Dermis microvascular lymphatic vessel endothelial cell (primary cell): ENCODE measurements at places on chromosomes 3 and 15.

DNA sequence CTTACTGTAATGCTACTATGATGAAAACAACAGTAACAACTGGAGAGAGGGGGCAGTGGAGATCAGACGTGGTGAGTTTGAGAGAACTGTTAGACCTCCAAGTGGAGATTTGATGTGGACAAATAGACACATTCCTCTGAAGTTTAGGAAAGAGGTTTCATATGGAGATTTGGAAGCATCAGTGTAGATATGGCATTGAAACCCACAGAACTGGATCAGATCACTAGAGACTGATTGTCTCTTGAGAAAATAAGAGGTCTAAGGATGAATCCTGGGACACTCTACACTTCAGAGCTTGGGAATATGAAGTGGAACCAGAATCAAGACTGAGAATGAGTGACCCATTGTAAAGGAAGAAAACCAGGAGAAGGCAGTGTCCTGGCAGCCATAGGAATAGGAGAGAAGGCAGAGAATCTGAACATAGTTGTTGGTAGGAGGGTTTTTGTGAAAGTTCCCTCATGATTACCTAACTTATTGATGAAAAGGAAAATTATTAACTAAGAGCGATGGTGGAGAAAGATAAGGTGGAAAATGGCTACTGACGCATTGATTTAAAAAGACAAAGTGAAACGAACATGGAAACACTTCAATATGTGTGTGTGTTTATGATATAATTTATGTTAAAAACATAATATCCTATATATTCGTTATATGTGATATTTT, 29.7 kb upstream of the PYDC2 start:
- DNase-seq: no peak

DNA sequence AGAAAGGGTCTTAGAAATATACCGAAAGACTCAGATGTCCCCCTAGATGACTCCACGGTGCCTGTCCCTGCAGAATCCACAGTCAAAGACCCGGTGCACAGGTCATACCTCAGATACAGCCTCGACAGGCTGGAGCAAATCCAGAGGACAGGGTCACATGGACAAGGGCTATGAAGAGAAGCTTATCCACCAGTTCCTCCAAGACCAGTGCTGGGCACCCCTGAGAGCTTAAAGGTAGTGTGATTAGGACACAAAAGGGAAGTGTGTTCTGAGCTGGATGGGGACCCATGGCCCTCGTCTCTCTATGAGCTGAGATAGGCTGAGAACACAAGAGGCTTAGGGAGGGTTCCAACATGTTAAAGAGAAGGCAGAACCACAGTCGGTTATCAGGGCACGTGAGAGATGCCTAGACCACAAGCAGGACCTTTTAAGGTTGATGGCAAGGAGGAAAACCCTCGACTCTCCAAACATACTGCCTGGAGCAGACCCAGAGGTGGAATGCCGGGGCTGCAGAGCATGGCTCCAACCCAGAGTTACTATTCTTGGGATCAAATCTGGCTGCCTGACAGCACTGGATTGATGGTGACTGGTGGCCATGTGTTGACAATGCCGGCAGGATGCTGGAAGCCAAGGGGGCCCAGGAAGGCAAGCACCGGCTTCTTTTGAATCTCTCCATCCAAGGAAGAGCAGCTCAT, 46.9 kb downstream of the ADCY5 start:
- DNase-seq: no peak

DNA sequence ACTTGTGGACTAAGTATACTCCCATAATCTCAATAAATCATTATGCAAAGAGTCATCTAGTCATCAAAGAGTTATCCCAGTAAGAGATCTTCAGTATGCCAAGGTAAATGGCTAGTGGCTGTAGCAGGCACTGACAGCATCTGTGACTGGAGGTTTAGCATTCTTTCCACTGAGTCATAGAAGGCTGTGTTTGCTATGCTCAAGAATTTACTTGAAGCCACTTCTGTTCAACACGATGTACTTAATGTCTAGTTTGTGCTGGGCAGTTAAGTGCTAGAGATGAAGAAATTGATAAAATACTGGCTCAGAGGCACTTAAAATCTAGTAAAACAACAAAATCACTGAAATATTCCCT, 13.0 kb downstream of the ZBED2 start:
- no peak for DNase-seq

- peak; percentile 88 for DNase-seq
These were observed 167.6 kb downstream of the ECT2 start for GRCh38 chr3:172918165-172918564.

- DNase-seq: no peak
These were observed 891 bp downstream of the EXOG start for GRCh38 chr3:38497031-38497430.

GRCh38 chr3:171822431-171823106, 12.3 kb upstream of the PLD1 start:
- no peak for DNase-seq

DNA sequence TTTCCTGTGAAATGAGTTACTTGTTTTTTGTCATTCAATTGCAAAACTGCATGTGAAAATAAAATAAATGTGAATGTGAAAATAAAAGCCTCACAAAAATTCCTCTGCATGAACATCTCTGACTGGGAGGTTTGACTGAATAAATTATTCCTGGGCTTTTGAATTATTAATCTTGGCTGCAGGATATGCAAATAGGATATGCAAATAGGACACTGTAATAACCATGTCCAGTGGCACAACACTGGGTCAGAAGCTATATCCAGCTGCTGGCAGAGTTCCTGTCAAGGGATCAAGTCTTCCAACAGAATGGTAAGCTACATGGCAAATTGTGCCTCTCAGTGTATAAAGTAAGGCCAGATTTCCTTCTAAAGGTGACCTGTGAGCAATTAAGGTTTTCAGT, at the start of gene SUCNR1:
SUCNR1 (plus strand) TSS at position 246 of the 400 bp plus-strand sequence. CDS start 6,250 bp downstream, outside the sequence.
- DNase-seq: no peak

- DNase-seq: peak; percentile 28
These were observed 210.2 kb downstream of the ADAMTS17 start for GRCh38 chr15:100131321-100132224.

- DNase-seq: peak; percentile 36
These were observed 2.4 kb downstream of the UCN2 start for GRCh38 chr3:48561045-48561736.

GRCh38 chr15:99123713-99124451, 19.0 kb downstream of the SYNM start:
- peak; percentile 84 for DNase-seq

DNA sequence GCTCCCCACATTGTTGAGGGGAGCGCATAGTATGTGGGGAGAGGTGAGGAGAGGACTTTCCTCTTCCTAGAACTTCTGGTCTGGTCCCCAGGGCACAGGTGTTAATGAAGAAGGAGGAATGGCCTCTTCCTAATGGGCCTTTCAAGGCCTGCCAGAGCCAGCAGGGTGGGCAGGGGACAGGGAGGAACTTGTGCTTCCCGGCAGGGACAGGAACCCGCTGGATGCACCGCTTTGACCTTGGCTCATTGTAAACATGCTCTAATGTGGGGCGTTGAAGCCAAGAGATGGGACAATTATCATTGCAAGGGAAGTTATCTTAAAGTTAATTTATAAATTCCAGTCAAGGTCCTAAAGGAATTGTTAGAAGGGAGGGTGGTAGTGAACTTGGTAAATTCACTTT, 21.0 kb upstream of the CHRNB4 start:
- DNase-seq: no peak

- no peak for DNase-seq
These were observed 12.2 kb upstream of the VIPR1 start for GRCh38 chr3:42490243-42490642.

DNA sequence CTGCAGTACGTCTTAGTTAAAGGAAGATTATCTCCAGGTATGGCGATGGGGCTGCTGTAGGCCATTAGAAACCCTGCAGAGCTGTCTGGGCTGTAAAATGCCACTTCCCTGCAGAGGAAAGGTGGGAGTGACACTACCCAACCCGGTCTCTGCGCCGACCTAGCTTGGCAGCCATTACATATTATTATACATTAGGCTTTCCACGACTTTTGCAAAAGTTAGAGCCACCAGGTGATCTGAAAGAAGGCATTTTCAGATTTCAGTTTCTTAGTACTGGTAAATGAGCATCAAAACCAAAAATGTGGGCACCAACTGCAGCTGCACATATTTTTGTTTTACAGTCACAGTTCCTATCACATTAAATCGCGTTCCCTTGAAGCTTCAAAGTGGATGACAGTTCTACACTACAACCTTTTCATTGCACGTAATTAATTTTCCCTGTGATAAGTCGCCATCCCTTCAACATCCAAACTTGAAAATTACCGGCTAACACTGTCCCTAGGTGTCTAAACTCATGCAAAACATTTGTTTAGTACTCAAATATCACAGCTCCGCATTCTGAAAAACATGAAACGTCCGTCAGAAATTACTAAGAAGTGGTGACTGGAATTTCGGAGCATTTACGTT, 81.4 kb upstream of the CHD2 start:
- DNase-seq: no peak

GRCh38 chr3:180466401-180467011, 135.5 kb upstream of the TTC14 start:
- DNase-seq: no peak

DNA sequence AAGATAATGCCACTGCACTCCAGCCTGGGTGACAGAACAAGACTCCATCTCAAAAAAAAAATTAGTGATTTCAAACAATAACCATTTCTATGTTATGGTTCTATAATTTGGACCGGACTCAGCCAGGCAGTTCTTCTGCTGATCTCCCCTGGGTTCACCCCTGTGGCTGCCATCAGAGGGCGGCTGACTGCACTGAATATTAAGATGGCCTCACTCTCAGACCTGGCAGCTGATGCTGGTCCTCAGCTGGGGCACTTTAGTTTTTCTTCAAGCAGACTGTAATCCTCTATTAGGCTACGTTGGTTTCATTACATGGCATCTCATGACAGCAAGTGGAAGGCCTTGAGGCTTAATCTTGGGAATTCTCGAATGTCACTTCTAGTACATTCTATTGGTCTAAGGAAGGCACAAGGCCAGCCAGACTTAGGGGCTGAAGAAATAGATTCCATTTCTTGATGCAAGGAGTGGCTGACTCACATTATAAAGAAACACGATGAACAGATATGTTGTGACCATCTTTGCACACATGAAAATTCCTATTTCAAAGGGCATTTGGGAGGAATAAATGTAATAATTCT, 12.8 kb downstream of the GALNT15 start:
- no peak for DNase-seq

GRCh38 chr3:60912876-60913275, 338.4 kb downstream of the FHIT start:
- DNase-seq: no peak

- no peak for DNase-seq
These were observed 157.5 kb upstream of the FRG2C start for GRCh38 chr3:75506603-75507002.

- no peak for DNase-seq
These were observed 90.7 kb upstream of the ICE2 start for GRCh38 chr15:60569596-60569995.

- no peak for DNase-seq
These were observed 12.7 kb upstream of the ST3GAL6 start for GRCh38 chr3:98750276-98750919.

GRCh38 chr3:53169832-53170324, 8.9 kb downstream of the PRKCD start:
- DNase-seq: no peak

DNA sequence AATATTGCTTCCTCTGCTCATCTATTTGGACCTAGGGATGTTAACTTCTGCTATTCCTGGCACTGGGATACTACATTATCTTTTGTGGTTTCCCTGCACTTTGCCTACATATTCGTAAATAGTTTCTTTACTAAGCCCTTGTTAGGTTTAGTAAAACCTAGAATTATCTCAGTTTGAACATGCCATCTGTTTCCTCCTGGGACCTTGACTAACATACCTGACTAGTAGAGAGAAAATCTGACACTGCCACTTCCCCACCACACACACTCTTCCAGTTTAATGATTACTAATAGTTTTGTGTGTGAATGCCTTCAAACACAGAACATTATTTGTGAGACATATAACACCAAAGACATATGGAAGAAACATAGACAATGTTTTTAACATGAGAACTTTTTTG, 28.2 kb upstream of the SOX2 start:
- no peak for DNase-seq

DNA sequence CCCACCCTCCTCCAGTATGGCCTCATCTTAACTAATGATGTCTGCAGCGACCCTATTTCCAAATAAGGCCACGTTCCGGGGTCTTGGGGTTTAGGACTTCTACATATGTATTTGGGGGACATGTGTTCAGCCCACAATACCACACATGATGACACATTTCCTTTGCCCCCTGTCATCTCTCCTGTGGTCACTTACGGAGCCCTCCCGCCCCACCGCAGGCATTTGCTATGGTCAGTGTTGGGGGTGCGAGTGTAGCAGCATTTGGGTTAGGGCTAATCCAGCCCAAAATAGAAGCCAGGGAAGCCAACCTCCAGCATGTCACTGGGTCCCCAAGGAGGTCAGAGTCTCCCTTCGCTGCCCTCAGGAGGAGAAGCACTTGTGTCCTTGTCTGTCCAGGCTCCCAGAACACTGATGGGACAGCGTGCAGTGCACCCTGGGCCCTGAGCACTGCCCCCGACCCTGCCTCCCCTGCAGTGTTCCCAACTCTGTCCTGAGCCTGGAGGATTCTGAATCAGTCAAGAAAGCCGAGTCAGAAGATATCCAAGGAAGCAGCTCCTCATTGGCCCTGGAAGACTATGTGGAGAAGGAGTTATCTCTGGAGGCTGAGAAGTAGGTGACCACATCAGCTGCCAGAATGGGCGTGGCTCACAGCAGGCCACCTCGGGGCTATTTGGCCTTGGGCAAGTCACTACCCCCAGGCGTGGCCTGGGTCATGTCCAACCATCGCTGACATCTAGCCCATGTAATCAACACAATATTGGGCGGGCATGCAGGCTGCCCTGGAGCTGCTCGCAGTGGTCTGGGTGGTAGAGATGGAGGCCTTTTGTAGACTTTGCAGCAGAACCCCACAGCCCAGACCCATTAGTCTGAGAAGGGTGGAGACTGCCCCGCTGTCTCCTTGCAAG, 46.9 kb upstream of the FGD5 start:
- DNase-seq: no peak

GRCh38 chr3:188978421-188979171, 193.2 kb upstream of the TPRG1 start:
- DNase-seq: no peak

DNA sequence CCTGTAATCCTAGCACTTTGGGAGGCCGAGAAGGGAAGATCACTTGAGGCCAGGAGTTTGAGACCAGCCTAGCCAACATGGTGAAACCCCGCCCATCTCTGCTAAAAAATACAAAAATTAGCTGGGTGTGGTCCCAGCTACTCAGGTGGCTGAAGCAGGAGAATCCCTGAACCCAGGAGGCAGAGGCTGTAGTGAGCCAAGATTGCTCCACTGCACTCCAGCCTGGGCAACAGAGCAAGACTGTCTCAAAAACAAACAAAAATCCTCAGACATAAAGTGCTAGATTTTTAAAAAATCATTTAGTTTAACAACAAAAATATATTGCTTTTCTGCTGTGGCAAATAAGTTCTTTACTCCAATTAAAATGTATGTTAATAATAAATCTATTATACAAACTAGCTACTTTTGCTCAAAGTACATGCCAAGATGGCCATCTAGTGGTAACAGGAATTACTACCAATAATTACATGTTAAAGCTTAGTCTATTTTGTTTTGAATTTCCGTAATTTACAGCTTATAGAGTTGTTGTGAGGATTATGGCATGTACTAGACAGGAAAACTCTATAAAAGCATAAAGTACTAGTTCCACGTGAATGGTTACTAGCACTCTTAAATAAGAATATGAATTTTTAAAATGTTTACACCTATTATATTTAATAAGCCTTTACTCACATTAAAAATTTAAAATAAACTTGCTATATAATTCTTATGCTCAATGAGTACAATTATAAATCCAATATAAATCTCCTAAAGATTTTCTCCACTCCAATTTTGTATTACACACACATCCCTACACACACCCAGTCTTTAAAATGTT, 39.0 kb downstream of the GABPB1 start:
- DNase-seq: peak; percentile 44
